ENCODE measurements at places on chromosomes 16 and 17.

GRCh38 chr17:57092779-57093178 is 7.7 kb downstream of the AKAP1 start:
- no peak for DNase-seq

- DNase-seq: no peak
These were observed 83.7 kb downstream of the DNAH17 start for GRCh38 chr17:78493450-78493849.

- DNase-seq: no peak
These were observed 5.9 kb upstream of the MYO15A start for GRCh38 chr17:18102640-18103039.

DNA sequence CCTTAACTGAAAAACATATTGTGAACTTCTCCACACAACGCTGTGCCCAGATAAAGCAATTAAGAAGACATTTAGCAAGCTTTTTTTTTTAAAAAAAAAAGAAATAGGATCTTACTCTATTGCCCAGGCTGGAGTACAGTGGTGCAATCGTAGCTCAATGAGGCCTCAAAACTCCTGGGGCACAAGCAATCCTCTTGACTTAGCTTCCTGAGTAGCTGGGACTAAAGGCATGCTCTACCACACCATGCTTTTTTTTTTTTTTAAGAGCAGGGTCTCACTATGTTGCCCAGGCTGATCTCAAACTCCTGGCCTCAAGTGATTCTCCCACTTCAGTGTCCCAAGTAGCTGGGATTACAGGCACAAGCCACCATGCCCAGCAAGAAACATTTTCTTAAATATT is 20.1 kb downstream of the AP1G1 start:
- DNase-seq: no peak

GRCh38 chr17:17183744-17184143 is 22.4 kb downstream of the PLD6 start:
- no peak for DNase-seq

DNA sequence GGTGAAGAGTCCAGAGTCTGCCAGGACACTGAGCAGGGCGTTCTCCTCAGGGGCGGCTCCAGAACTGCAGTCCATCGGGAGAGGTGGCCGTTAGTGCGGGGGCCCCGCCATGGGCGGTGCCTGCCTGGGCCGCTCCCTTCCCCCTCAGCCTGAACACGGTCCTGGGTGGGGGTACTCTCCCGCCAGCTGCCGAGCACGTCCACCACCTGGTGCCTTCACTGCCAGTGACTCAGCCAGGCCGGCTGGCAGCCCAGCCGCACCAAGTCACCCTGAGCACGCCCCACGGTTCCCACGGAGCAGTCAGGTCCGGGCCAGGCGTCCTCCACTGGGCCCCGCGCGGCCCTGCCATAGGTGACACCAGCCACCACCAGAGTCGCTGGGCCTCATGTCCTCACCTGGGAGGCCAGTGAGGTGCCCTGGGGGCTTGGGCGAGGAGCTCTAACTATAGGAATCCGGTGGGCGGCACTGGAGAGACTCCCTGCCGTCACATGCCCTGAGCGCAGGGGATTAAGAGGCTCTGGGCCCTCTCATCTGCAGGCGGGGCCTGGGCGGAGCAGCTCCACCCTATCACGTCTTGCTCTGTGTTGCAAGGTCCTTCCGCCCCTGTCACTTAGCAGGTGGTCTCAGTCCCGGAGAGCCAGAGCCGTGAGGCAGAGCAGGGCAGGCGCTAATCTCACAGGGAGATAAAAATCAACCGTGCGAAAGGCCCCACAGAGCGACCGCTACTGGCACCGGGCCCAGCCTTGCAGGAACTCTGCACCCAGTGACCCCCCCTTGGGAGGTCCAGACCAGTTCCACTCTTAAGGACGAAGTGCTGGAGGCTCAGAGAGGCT is 14.3 kb downstream of the PIEZO1 start:
- peak; percentile 96 for DNase-seq

DNA sequence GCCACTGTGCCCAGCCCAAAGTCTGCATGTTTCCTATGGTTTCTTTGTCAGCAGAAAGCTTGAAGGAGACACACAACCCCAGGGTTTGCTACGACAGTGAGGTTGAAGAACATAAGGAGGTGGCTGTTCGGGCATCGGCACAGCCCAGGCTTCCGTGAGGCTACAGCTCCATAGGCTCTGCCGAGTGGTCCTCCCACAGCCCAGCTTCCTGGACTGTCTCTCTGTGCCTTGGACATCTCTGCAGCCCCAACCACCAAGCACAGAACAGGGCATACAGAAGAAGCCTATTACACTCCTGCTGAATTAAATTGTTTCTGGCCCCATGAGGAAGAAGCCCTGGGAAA is 3.2 kb upstream of the HAP1 start:
- DNase-seq: no peak

- no peak for DNase-seq
These were observed 410.8 kb upstream of the EEF2KMT start for GRCh38 chr16:5508371-5508770.

DNA sequence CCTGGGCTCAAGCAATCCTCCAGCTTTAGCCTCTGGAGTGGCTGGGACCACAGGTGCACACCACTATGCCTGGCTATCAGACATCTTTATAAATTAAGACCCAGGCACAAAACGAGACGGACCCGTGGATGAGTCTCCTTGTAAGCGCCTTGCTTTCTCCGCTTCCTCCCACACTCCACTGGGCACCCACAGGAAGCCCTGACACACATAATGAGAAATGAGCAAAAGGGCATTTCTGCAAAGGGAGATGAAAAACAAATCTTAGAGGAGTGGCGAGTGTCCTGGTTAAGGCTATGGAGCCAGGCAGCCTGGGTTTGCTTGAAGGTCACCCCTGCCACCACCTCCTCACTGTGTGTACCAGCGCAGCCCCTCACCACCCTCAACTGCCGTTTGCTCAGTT is 56.3 kb downstream of the XYLT1 start:
- DNase-seq: no peak

- no peak for DNase-seq
These were observed 27.3 kb downstream of the MIS12 start for GRCh38 chr17:5513628-5514027.

DNA sequence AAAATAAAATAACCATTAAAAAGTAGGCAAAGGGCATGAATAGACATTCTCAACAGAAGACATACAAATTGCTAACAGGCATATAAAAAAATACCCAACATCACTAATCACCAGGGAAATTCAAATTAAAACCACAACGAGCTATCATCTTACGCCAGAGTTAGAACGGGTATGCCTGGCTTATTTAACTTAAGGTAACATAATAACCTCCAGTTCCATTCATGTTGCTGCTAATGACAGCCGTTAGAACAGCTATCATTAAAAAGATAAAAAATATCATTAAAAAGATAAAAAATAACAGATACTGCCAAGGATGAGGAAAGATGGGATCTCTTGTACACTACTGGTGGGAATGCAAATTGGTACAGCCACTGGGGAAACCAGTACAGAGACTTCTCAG is 89.3 kb downstream of the GAS7 start:
- no peak for DNase-seq

DNA sequence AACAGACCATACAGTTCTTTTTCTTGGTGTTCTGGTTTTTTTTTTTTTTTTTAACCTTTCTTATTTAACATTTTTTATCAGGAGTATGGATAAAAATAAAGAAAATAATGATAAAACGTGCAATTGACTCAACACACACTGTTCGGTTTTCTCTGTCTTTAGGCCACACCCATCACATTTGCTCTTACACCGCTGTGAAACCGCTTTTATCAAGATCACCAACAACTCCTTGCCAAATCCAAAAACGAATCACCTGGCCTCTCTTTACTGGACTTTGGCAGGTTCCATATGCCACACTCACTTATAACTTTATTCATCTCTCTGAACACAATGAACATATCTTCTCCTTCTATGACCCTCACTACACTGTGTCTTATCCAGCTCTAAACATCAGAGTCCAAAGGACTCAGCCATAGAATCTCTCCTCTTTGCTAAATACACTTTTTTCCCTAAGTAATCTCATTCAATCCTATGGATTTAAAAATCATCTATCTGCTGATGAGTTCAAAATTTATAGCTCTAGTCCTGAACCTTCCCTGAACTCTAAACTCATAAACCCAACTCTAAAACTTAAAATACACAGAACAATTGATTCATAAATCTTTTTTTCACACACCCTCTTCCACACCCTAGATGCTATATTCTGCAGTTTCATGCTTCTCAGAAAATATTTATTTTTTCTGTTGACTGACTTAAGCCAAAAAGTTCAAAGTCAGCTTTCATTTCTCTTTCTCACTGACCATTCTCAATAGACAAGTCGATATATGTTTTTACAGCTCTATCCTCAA is 800.6 kb upstream of the SOX9 start:
- DNase-seq: no peak

- DNase-seq: no peak
These were observed 129.9 kb downstream of the AIPL1 start for GRCh38 chr17:6304894-6305612.

GRCh38 chr16:73186752-73187601 is 139.0 kb upstream of the ZFHX3 start:
- no peak for DNase-seq

- no peak for DNase-seq
These were observed 326.4 kb downstream of the SOX9 start for GRCh38 chr17:72447251-72447640.

DNA sequence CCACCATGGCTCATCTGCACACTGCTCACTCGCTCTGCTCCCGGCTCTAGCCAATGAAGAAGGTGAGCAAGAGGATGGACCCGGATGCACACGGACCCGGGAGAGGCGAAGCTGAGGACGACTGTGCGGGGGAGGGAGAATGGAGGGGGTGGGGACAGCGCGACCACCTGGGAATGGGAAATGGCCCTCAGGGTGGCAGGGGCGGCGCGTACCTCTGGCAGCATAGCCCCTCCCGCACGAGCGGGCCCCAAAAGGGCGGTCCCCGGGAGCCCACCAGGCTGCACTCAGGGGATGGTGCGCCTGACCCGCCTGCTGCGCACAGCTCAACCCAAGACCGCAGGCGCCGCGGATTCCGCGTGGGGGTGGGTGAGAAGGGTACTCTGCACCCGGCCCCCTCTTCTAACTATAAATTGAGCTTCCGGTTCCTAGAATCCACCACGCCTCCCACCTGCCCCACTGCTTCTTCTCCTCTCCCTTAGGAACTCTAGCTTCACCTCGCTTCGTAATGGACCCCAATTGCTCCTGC is 6.1 kb downstream of the MT1H start:
- DNase-seq: no peak

GRCh38 chr17:67652433-67652832 is 65.3 kb upstream of the NOL11 start:
- no peak for DNase-seq

DNA sequence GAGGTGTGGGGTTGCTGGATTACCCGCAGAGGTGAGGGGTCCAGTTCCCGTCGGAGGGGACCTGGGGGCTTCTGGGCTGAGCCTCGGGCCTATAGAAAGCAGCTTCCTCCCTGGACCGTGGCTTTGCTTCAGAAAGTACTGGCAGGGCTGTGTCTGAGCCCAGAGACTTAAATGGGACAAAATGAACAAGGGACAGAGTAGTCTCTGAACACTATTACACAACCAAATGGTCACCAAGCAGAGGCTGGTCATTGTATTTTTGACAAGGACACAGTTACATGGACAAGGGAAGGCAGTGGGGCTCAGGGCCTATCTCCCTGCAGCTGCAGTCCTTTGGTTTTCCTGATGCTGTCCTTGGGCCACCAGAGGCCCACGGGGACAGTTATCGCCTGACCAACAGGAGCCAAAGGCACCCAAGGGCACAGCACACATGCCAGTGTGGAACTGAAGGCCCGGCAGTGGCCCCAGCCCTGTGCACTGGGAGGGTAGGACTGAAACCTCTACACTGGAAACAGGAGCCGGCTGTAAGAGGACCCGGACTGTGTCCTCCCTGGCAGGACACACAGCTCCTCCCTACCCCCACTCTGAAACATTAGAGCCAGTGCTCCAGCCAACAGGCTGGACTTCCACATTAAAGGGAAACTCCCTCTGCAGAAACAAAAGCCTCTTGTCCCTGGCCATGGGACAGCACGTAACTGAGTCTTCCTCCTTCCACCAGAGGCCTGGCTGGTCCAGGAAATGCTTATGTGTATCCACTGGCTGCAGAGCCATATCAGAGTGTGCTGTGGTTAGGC is 26.0 kb upstream of the ERN1 start:
- DNase-seq: peak; percentile 36

DNA sequence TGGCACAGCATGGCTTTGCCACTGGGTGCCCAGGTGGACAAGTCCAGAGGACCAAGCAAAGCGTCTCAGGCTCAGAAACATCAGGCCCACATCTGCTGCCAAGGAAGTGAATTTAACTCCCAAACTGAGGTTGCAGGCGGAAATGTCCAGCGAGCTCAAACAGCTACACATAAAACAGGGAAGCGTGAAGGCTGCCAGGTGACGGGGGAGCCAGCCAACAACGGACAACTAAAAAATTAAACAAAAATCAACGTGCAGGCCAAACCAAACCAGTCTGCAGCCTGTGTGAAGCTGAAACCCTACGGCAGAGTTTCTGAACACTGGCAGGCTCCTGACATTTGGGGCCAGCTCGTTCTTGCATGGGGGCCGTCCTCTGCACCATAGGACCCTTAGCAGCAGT is 2.5 kb downstream of the TK1 start:
- DNase-seq: no peak

DNA sequence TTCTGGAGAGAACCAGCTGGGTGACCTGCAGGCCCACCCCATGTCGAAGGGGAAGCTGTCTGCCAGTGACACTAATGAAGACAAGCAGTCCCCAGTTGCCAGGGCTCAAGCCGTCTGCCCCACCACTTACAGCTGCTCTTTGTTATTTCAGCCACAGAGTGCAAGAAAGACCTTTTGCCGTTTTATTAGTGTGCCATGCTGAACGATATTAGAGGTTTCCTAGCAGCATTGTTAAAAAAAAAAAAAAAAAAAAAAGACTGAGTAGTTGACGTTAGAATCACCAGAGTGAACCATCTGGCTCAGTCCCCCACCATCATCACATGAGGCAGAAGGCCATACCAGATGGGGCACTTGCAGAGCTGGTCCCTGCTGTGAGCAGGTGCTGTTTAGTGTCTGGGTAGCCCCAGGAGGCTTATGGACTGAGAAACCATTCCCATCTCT is 26.5 kb upstream of the SLC39A11 start:
- no peak for DNase-seq

DNA sequence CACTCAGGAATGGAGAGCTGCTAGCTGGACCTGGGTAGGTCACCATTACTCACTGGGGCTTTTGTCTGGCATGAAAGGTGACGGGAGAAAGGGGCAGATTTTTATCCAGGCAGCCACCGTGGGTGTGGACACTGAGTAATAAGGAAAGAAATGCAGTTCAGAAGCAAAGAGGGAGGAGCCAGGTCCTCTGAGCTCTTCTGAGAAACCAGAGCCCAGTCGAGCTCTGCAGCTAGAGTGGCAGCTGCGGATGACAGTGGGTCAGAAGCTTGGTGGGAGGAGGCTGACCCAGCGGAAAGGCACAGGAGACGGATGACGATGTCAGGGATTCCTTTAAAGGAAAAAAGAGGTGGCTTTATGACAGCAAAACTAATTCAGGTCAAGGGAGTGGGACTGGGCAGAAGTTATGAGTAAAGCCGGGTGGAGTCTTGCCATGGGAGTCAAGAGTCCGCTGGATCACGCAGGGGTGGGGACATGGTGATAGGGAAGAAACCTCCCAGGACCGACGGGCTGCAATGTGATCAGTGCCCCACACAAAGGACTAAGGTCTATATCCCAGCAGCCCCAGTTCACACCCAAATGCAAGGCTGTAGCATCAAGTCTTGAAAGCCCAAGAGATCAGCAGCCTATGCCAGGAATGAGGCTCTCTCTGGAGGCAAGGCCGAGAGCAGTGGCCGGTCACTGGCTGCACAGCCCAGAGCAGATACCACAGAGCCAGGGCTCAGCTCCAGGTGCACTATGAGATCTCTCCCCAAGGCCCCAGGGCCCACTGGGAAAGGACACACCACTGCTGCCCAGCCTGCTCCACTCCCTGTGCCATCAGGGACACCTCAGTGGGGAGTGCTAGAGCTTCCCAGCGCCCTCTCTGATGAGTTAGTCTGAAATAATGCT is 6.3 kb upstream of the MNT start:
- DNase-seq: peak; percentile 91

Data from choroid plexus epithelial cell (primary cell).